ENCODE measurements at places on chromosomes 5 and 9.

GRCh38 chr5:39256477-39257235, 37.3 kb upstream of the FYB1 start:
- DNase-seq: no peak

DNA sequence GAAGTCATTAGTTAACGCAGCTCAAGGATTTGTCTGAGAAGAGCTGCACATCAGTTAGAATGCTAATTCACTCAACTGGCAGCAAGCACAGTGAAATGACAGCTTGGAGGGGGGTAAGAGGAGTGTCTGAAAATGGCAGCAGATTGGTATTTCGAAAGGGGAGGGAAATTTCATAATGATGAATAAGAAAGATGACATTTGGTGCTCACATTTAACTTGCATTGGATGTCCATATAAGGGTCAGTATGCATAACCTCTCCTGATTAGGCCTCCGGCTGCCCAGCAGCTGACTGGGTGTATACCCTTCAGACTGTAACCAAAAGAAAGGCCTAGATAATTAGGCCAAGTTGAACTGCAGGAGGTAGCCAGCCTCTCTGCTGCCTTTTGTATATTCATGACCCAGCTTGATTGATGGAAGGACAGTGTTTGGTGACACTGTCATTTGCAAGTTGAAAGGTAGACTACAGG, 131.0 kb downstream of the PBX3 start:
- no peak for DNase-seq

GRCh38 chr5:16518606-16519005, 53.0 kb upstream of the ZNF622 start:
- no peak for DNase-seq

GRCh38 chr9:120242116-120242811, 337.7 kb downstream of the CDK5RAP2 start:
- DNase-seq: no peak

GRCh38 chr9:81293651-81294050, 395.7 kb downstream of the TLE1 start:
- no peak for DNase-seq

DNA sequence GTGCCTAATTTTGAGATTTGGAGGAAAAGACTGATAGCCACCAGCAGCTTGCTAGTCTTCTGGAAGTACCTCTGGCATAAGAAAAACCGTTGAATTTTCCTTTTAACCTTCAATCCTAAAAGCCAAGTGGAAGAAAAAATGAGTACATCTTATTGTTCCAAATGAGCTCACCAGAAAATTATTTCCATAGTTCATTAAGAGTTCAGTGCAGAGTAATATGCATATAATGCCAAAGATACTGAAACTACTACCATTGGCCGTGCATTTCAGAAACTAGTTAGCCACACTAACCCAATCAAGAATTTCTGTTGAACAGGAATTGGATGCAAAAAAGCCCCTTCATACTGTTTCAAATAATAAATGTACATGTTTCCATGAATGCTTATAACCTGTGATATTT, 607.9 kb downstream of the KCTD16 start:
- no peak for DNase-seq

DNA sequence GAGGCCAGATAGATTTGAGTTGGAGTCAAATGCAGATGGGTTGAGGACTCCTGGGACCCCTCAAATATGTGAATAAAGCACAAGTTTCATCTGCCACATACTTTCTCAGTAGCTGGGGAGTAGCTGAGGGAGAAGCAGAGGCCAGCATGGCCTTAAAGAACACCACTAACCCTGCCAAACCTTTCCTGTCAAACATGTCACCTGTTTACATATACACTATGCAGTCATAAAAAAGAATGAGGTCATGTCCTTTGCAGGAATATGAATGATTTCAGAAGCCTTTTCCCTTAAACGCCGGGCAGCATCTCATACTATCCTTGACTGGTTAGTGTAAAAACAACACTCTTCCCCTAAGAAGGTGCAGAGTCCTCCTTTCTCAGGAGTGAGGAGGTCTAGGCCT, 25.2 kb upstream of the HSD17B4 start:
- DNase-seq: no peak

DNA sequence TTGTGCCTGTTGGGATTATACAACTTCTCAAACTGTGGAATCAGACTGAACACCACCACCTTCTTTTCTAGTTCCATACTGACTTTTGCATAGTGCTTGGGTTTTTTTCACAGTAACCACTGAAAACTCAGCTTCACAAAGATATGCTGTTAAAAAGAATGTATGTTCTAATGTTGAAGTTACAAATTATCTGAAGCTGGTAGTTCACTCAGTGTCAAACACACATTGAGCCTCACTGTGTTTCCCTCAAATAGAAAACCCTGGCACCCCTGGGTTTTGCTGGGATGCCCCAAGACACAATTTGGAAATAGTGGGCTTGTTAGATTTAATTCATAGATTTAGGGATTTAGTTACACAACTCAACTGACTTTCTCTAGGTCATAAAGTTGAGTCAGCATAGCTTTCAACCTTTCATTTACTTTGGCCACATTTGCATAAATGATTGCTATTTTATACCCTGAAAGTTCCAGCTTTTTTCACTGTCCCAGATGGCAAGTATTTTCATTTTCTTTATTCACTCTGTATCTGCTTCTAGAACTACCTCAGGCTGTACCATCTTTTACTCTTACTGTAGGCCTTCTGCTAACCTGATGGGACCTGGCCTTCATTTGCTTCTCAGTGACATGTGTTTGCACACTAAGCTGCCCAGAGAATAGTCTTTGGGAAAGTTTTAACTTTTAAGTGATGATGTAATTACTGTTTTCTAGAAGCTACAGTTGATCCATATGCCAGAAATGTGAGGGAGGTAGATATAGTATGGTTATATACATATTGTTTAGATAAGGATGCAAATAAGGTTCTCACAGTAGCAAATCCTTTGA, 115.1 kb downstream of the CDC42SE2 start:
- DNase-seq: no peak

DNA sequence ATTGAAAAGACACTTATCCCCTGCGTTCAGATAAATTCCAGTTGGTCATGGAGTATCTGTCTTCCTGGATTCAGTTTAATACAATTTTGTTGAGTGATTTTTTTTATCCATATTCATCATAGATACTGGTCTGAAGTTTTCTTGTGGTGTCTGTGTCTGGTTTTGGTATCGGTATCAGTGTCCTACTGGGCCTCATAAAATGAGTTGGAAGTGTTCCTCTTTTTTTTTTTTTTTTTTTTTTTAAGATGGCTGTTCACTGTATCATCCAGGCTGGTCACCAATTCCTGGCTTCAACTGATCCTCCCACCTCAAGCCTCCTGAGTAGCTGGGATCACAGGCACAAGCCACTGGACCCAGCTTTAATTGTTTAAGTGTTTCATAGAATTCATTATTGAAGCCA, 2.9 kb upstream of the CAMSAP1 start:
- no peak for DNase-seq

DNA sequence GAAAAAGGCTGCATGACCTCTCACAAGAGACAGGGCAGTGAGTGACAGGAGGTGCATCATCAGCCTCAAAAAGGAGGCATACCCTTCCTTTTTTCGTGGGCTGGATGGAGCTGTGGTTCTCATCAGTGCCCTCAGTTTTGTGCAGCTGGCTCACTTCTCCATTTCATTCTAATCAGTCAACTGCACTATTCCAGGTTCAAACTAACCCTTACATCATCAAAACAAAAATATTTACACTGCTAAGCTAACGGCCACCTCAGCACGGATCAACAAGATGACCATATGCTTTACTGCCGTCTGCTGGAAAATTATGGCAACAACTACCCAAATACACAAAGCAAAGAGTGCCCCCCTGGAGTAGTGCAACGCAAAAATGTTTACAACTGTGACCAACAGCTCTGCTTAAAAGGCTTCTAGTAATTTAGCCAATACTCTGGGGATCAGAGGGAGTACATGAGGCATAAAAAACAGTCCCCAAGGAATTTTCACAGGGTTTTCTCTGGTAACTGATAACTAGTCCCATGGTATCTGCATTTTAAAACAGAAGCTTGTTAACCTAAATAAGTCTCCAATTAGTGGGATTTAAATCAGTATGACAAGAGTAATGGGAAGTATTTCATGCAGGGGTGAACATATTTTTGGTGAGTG, 10.8 kb downstream of the KCNV2 start:
- DNase-seq: no peak

DNA sequence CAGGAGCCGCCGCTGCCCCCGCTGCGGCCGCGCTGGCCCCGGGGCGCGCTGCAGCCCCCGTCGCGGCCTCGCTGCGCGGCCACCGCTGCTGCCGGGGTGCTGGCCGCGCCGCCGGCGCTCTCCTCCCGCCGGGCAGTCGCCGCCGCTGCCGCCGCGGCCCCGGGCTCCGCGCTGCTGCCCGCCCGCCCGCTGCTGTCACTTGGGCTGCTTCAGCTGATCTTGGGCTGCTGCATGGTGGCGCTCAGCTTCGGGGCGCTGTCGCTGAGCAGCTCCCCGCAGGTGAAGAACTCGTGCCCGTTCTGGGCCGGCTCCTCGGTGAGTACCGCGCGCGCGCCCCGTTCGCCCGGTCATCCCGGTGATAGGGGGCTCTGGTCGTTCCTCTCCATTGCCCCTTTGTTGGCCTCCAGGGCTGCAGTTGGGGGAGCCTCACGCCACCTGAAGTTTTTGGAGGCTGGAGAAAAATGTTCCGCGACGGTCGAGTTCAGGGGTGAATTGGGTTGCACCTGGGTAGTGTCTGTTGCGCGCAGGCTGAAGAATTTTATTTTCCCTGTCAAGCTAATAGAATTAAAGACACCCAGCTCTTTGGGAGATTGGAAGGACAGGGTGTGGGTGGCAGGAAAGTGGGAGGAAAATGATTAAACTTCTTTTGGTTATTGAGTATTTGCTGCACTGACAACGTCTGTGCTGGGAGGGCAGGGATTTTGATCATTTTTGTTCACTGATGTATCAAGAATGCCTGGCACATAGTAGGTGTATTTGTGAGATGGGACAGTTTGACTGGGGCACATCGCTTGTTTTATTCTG, 596 bp downstream of the ENTREP1 start:
- DNase-seq: no peak

- DNase-seq: no peak
These were observed 2.0 kb downstream of the PDLIM7 start for GRCh38 chr5:177495243-177496060.

- DNase-seq: no peak
These were observed 29.0 kb upstream of the PAPPA start for GRCh38 chr9:116124472-116125040.

DNA sequence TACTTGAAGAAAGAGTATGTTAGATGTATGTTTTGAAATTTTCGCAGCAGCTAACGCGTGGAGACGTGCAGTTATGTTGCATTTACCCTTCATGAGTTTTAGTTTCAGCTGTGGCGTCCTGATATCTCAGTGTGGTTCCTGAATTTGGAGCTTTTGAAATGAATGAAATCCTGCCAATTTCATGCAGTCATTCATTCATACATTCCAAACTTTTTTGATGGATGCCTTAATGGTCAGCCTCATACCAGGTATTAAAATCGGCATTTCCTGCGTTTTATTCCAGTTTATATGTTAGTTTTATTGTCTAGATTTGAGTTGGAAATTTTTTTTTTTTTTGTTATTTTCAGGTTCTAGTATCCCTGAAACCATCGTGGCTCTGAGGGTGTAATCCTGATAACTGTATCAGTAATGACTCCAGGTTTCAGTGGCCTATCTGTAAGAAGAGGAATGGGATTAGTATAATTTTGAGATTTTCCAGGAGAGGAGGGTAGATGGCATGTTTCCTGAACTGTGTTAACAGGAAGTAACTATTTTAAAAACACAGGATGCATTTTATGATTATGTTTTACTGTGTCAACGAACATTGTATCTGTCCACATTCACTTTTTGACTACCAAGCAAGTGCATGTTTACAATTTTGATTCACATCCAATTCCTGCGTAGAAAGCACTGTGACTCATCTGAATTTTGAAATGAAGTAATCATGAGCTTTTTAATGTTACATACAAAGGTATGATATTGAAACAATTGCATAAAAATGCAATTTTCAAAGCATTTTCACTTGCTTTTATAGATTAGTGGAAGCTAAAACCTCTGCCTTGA, 1.0 kb downstream of the FOCAD start:
- no peak for DNase-seq
